ENCODE measurements at places on chromosomes 11 and 22. TPM values are rescaled to one million over a fixed set of nuclear protein-coding genes. Genes with fewer than 3 reads are reported as not detected.

DNA sequence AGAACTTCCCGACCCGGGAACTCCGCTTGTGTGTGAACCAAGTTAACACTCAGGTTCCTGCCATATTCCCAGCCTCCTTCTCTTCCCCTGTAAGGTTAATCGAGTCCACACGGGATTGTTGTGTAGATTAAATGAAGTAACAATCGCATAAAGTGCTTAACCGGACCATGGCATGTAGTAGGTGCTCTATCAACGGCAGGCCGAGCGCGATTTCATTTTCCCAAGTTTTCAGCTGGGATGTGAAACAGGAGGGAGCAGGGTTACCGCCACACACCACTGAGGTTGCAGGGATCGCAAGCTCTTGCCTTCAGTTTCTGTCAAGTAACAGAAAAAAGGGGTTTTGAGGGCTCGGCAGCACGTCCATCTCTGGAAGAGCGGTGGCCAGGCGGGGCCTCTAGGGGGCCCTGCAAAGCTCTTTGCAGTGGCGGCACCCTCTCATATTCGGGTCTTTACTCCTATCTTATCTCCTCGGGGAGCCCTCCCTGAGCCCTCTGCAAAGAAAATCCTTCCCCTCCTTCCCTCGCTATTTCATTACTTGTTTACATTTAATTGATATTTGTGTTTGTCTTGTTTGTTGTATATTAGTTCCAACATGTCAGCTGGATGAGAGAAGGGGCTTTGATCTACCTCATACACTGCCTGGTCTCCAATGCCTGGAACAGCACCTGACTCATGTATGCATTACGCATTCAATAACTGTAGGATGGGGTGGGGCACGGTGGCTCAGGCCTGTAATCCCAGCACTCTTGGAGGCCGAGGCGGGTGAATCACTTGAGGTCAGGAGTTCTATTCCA lies 816 bp upstream of the PLEKHA7 start:
- no peak for DNase-seq

Gene UEVLD
- 15.6 TPM for total RNA-seq

Gene SPI1
- 1.8 TPM for total RNA-seq

Gene CCDC34
- total RNA-seq = 23.0 TPM

DNA sequence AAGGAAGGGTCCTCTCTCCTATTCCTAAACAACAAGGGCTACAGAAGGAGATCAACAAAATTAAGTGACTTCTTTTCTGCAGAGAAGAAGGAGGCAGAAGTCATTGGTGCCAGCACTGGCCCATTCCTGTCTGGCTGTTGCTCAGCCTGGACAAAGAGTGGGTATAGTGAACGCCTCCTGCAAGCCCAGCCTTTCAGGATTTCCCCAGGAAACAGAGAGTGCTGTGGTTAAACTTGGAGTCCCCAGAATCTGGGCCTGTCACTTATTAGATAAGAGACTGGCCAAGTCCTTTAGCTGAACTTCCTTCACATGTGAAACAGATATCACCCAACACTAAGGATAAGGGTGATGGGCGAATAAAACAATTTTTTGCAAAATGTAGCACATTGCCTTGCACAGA lies 10.9 kb downstream of the TST start:
- no peak for DNase-seq

- peak; percentile 46 for DNase-seq
Measured at GRCh38 chr11:2300290-2300935, 1.3 kb downstream of the C11orf21 start.

GRCh38 chr22:26634189-26634588 lies 12.4 kb downstream of the CRYBA4 start:
- no peak for DNase-seq

- DNase-seq = no peak
Measured at GRCh38 chr11:108586600-108586999, 7.0 kb downstream of the EXPH5 start.

GRCh38 chr11:123478352-123478987 lies 48.4 kb downstream of the GRAMD1B start:
- peak; percentile 15 for DNase-seq

DNA sequence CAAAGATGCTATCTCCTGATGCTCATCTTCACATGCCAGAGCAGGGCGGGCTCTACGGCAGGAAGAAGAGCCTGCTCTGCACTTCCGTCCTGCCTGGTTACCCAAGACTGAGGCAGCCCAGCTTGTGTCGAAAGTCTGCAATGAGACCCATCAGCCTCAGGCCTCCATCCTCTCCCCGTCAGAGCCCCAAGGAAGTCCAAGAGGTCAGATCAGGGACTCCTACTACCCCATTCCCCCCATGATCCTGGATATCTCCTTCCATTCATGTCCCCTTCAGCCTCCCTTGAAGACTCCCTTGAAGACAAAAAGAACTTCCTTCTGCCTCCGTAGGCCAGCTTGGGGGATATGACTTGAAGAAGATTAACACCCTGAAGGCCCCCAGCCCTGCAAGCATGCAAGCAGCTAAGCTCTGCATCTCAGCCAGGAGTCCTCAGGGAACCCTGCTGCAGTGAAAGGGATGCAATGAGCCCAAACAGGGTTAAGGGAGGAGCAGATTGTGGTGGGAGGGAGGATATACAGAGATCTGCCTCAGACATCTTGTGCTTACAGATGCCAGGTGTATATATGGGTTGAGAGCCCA lies 85.6 kb downstream of the TRIM29 start:
- no peak for DNase-seq

Gene TIGD3
- 1.2 TPM for total RNA-seq

DNA sequence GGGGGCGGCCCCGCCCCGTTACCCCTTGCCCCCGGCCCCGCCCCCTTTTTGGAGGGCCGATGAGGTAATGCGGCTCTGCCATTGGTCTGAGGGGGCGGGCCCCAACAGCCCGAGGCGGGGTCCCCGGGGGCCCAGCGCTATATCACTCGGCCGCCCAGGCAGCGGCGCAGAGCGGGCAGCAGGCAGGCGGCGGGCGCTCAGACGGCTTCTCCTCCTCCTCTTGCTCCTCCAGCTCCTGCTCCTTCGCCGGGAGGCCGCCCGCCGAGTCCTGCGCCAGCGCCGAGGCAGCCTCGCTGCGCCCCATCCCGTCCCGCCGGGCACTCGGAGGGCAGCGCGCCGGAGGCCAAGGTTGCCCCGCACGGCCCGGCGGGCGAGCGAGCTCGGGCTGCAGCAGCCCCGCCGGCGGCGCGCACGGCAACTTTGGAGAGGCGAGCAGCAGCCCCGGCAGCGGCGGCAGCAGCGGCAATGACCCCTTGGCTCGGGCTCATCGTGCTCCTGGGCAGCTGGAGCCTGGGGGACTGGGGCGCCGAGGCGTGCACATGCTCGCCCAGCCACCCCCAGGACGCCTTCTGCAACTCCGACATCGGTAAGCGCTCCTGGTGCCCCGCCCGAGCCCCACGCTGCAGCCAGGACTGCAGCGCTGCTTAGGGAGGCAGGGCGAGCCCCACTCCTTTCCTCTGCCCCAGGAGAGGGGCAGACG lies at the start of gene TIMP3:
TSS of gene TIMP3 (plus strand) at position 169 of the 700 bp plus-strand sequence. CDS start at position 466, 297 bp downstream.
- no peak for DNase-seq

Gene PRG2
- 0.44 TPM for total RNA-seq

Gene THY1
- 0.40 TPM for total RNA-seq

Gene GANAB
- total RNA-seq = 213 TPM

Gene CXCR5
- total RNA-seq = 5.8 TPM

Gene RTN4R
- total RNA-seq = 2.7 TPM

Gene C11orf42
- not detected for total RNA-seq

Gene CNTN5
- total RNA-seq = not detected

DNA sequence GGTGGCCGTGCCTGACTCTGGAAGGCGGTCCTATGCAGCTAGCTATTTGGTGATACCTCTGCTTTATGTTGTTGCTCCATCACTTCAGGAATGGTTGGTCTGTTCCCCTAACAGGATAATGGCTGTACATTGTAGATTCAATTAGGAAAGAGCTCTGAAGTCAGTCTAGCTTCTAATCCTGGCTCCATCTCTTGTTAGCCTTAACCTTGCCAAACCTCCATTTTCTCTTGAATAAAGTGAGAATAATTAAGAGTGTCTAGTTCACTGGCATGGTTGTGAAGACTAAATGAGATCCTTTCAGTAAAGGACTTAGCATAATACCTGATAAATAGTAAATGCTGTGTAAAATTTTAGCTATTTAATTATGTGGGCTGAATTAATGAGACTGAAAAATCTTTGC lies 262.5 kb upstream of the ARHGAP20 start:
- no peak for DNase-seq

GRCh38 chr11:88041679-88042078 lies 133.6 kb downstream of the RAB38 start:
- no peak for DNase-seq

DNA sequence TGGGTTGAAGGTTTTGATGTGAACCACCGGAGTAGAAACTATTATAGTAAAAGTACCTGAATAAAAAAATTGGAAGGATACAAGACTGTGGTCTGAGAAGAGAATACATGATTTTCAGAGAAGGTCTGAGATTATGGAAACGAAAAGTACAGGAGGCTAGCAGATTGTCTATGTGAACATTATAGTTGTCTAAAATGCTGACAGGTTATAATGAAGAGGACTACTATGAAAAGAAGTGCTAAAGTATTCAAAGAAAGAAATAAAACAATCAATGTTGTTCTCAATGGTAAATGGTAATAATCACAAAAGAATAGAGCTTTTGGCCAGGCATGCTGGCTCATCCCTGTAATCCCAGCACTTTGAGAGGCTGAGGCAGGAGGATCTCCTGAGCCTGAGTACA lies 34.0 kb downstream of the RAB6A start:
- DNase-seq = no peak

GRCh38 chr22:37501610-37502341 lies 15.6 kb upstream of the MFNG start:
- no peak for DNase-seq

DNA sequence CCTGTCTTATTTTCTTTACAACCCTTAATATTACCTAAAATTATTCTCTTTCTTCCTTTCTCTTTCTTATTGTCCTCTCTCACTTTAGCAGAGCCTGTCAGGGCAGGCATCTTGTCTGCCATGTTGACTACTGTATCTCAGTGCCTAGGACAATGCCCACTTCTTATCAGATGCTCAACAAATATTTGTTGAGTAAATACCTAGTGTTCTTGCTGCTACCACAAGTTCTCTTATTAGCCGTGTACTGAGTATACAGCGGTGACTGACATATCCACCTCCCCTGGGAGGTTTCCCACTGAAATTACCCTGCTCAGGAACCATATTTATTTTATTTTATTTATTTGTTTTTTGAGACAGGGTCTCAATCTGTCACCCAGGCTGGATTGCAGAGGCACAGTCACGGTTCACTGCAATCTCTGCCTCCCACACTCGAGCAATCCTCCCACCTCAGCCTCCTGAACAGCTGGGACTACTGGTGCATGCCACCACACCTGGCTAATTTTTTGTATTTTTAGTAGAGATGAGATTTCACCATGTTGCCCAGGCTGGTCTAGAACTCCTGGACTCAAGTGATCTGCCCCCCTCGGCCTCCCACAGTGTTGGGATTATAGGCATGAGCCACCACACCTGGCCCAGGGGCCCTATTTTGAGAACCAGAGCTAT lies 6.7 kb downstream of the HPX start:
- DNase-seq = no peak

GRCh38 chr11:104094576-104094975 lies 58.1 kb downstream of the DDI1 start:
- DNase-seq = no peak

Gene KDM4E
- total RNA-seq = not detected

Gene PATE4
- not detected for total RNA-seq

GRCh38 chr11:115193914-115194801 lies 310.1 kb downstream of the CADM1 start:
- no peak for DNase-seq

- no peak for DNase-seq
Measured at GRCh38 chr11:14288189-14288935, 70.6 kb downstream of the RRAS2 start.

Gene IL17REL
- total RNA-seq = 0.20 TPM

DNA sequence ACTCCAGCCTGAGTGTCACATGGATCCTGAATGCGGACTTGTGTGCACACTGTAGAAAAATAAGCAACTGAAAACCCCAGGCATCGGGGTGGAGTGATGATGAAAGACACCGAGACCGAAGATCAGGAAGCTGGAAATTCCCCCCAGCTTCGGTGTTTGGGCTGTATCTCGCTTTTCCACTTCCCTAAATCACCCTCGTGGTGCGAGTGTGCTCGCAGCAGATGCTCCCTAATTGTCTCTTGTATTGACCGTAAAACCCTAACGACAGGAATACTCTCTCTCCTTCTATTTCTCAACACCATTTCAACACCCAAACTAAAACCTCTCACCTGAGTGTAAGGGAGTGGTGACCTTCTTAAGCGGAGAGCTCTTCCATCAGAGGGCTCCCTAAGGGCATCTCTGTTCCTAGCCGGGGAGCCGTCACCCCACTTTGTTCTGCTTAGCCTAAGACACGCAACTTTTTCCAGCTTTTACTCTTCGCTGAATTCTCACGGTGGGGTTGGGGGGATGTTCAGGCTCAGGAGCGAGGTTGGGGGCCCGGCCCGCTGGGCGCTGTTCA lies 635 bp upstream of the GRK3 start:
- no peak for DNase-seq

GRCh38 chr11:113593698-113594308 lies 112.3 kb downstream of the TMPRSS5 start:
- no peak for DNase-seq

Gene MISFA
- total RNA-seq = 0.96 TPM

- DNase-seq = no peak
Measured at GRCh38 chr11:376531-377173, 7.4 kb downstream of the B4GALNT4 start.

Gene WNT11
- total RNA-seq = not detected

DNA sequence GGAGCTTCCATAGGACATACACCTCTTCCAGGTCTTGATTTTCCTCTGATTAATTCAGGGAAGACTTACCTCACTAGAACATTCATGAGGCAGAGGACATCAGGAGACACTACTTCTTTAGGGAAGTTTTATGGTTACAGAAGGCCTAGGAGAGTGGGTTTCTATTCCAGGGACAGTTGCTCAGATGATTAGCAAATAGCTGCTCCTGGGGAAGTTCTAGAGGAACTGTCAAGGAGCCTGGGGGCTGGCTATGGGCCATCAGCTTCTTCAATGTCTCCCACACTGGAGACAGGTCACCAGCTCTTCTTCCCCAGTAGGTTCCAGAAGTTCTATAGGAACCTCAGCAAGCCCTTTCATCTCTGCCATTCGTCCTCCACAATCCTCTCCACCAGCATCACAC lies 11.5 kb upstream of the OR10A5 start:
- DNase-seq = no peak

DNA sequence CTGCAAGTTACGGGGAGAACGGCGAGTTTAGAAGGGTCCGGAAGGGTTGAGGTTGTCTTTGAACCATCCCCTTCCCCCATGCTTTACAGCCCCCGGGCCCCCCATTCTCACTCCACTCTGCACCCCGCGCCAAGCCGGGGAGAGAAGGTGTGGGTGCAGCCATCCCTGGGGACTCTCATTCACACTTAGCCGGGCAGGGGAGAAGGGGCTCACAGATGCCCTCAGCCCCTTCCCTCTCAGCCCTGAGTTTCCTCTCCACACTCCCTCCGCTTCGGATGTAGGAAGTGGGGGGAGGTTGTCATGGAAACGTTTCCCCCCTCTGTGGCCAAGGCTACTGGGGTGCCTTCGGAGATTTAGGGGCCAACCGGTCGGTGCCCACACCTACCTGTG lies 334 bp downstream of the CADM1 start:
- DNase-seq = no peak

Data from CD8-positive, alpha-beta memory T cell (primary cell).